CD4-positive, alpha-beta T cell treated with Interleukin-6 at 100 ng/mL for 8 hours (primary cell): ENCODE measurements at places on chromosomes 13 and 19.

DNA sequence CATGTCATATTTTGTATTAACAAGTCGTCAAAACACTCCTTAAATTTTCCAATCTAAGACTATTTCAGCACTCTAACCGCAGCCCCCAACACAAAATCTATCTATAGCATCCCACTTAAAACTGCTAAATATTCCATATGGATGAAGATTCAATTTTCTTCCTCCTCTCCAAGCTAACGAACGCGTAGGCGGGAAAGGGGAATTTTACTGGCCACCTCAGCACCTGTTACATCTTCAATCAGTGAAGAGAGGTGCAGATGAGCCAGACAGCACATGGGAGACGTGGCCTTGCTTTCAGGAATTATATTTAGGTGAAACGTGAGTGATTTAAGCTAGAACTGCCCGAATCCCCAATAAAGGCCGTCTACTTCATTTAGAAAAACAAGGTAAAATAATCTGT lies 1.1 kb downstream of the RBM26 start:
- no peak for DNase-seq

GRCh38 chr13:41471785-41472184 lies 14.4 kb downstream of the RGCC start:
- no peak for DNase-seq

DNA sequence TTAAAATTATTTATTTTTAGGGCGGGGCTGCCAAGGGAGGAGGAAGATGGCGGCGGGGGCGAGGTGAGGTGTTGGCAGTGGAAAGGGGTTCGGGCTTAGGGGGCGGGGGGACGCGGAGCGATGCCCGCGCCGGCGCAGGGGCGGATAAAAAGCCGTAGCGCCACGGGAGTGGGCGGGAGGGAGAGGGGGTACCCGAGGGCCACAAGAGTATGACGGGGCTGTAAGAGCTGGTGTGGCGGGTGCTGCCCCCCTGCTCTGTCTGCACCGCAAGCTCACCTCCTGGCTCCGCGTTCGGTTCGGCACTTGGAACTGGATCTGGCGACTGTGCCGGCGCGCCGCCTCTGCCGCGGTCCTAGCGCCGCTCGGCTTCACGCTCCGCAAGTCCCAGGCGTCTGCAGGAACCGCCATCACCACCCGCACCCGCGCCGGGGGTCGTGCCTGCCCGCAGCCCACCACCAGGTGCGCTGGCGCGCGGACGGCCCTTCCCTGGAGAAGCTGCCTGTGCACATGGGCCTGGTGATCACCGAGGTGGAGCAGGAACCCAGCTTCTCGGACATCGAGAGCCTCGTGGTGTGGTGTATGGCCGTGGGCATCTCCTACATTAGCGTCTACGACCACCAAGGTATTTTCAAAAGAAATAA lies 265.2 kb upstream of the SGCG start:
- DNase-seq, result no peak

GRCh38 chr13:96684469-96684868 lies 309.8 kb downstream of the OXGR1 start:
- DNase-seq, result no peak

DNA sequence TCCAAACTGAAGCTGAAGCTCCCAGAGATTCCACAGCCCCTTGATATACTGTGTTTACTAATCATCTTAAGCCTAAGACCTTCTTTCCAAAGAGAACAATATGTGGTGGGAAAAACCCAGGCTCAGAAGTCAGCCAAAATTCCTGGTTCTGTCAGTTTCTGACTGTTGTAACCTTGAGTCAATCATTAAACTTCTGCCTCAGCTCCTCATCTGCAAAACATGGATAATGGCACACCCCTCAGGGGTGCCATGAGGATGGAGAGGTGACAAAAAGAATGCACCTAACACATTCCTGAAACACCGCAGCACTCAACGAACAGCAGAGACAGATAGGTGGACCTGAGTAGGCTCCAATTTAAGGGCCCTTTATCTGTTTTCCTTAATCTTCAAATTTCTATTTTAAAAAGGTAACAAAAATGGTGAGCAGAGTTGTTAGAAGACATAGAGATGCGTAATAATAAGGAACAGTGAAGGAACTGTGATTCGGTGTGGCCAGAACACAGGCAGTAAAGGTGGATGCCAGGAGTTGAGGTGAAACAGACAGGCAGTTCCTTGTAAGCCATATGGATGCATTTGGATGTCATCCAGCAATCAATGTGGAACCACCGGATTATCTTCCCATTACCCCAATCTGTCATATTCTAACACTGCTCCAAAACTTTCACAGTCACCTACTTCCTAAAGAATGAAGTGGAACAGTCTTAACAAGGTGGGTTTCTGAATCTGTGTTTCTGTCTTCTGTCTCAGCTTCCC lies 56.6 kb upstream of the DOCK9 start:
- DNase-seq, result no peak

- DNase-seq, result no peak
These were observed 16.2 kb downstream of the LACC1 start for GRCh38 chr13:43895940-43896339.

- no peak for DNase-seq
These were observed 438.9 kb downstream of the KLF12 start for GRCh38 chr13:73695325-73695724.

GRCh38 chr19:53463263-53463662 lies 4.3 kb upstream of the ZNF813 start:
- DNase-seq, result no peak

GRCh38 chr19:43464134-43464775 lies 1.2 kb downstream of the LYPD3 start:
- no peak for DNase-seq

GRCh38 chr19:49746206-49746958 lies 16.7 kb downstream of the TSKS start:
- DNase-seq, result peak; percentile 20

GRCh38 chr13:99722338-99722818 lies 221.1 kb downstream of the TM9SF2 start:
- no peak for DNase-seq

DNA sequence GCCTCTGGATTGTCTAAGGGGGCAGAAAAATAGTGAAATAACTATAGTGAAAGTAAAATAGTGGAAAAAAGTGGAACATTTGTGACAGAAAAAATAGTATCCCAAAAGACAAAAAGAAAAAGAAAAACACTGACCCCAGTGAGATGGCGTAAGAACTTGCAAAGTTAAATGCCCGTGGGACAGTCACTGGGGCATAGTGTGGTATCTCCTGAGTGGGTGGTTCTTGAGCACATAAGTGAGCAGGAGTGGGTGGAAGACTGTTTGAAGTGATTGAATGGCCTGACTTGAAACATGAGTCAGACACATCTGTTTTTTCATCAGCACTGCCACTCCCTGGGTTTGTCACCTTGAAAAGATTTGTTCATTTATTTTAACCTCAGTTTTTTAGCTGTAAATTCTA lies 2.5 kb downstream of the ZNF430 start:
- DNase-seq, result peak; percentile 4

GRCh38 chr19:13079542-13079986 lies 23.1 kb downstream of the LYL1 start:
- no peak for DNase-seq

GRCh38 chr19:55253842-55254624 lies 4.8 kb downstream of the PPP6R1 start:
- peak; percentile 71 for DNase-seq

- DNase-seq, result no peak
These were observed 115.3 kb upstream of the C1QTNF9B start for GRCh38 chr13:24012648-24013047.

- no peak for DNase-seq
These were observed 466.7 kb downstream of the TSHZ3 start for GRCh38 chr19:30882411-30883005.

GRCh38 chr13:40798380-40798779 lies 9.0 kb downstream of the SLC25A15 start:
- peak; percentile 30 for DNase-seq

DNA sequence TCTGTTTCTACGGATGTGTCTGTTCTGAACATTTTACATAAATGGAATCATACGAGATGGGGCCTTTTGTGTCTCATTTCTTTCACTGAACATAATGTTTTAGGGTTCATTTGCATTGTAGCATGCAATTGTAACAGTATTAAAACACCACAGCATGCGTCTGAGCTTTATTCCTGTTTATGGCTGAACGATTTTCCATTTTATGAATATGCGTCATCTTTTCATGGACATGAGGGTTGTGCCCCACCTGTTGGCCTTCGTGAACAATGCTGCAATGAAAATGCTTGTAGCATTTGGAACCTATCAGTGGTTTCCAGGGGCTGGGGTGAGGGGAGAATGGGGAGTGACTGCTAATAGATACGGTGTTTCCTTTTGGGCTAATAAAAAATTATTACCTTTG lies 5.1 kb downstream of the OR10H1 start:
- DNase-seq, result no peak

GRCh38 chr13:21901811-21902708 lies 231.2 kb downstream of the FGF9 start:
- DNase-seq, result no peak

- no peak for DNase-seq
These were observed 13.5 kb upstream of the PLA2G4C start for GRCh38 chr19:48123907-48124651.

- no peak for DNase-seq
These were observed 28.1 kb downstream of the DHX34 start for GRCh38 chr19:47377208-47377701.

- peak; percentile 61 for DNase-seq
These were observed 53.4 kb downstream of the PDS5B start for GRCh38 chr13:32639502-32640105.

GRCh38 chr13:79662882-79663281 lies 181.9 kb downstream of the NDFIP2 start:
- no peak for DNase-seq

GRCh38 chr13:73910733-73911132 lies 223.5 kb downstream of the KLF12 start:
- no peak for DNase-seq

- no peak for DNase-seq
These were observed 1.9 kb downstream of the RRAS start for GRCh38 chr19:49637821-49638738.

- no peak for DNase-seq
These were observed 20.1 kb downstream of the RASA3 start for GRCh38 chr13:114112231-114112825.

GRCh38 chr13:52025475-52026245 lies 1.2 kb downstream of the UTP14C start:
- no peak for DNase-seq

- DNase-seq, result no peak
These were observed 88.1 kb downstream of the SLC7A1 start for GRCh38 chr13:29507356-29507755.

DNA sequence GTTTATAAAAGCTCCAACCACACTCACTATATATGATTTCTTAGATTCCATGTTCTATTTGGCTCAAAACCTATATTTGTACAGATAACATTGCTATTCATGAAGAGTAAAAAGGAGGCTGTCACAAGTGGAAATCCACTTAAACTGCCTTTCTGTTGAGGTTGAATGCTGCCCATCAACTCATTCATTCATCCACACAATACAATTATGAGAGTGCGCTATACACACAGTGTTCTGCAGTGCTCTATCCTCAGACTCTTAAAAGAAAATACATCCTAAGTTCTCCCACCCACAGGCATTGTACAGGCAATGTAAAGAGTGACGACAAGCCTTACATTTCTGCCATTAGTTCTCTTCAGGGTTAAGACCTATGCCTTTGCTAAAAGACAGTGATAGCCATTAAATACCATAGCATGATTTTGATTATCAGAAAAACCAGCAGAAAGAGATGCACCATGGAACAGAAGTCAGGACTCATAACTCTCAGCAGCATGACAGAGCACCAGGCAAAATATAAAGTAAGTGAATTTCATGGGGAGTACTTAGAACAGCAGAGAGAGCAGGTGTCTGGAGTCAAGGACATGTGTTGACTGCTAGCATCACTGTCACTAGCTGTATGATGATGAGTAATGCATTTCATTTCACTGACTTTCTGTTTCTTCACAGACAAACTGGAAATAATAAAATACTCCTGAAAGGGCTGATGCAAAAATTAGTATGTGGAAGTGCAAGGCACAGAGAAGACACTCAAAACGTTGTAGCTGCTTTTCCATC lies 218.0 kb downstream of the RBM26 start:
- no peak for DNase-seq

DNA sequence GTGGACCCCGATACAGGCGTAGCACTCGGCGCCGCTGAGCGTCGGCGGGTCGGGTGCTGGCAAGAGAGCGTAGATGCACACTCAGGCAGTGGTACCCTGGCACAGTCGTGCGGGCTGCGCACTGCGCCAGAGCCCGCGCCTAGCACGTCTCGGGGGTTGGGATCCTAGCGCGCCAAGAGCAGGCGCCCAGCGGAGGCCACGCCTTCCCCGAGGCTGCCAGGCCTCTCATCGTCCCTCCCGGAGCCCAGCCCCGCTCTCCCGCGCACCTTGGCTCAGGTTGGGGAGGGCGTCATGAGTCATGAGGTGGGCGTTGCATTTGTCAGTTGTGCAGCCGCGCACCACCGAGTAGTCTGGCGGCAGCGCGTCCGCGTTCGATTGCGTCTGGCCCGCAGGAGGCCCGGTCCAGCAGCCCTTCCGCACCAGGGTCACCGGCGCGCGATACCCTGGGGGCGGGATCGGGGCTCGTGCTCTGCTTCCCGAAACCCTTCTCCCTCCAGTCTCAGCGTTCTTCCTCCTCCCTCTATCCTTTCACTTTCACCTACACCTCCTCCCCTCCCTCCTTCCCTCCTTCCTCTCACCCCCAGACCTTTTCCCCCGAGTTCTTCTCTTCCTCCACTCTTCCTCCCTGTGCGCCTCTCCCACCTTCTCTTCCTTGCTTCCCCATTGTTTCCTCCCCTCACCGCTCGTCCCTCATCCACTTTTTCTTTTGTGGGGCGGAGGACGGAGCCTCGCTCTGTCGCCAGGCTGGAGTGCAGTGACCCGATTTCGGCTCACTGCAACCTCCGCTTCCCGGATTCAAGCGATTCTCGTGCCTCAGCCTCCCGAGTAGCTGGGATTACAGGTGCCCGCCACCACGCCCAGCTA lies 3.5 kb downstream of the LYPD5 start:
- peak; percentile 50 for DNase-seq

- no peak for DNase-seq
These were observed 33.2 kb downstream of the KDM4B start for GRCh38 chr19:5002143-5002542.

DNA sequence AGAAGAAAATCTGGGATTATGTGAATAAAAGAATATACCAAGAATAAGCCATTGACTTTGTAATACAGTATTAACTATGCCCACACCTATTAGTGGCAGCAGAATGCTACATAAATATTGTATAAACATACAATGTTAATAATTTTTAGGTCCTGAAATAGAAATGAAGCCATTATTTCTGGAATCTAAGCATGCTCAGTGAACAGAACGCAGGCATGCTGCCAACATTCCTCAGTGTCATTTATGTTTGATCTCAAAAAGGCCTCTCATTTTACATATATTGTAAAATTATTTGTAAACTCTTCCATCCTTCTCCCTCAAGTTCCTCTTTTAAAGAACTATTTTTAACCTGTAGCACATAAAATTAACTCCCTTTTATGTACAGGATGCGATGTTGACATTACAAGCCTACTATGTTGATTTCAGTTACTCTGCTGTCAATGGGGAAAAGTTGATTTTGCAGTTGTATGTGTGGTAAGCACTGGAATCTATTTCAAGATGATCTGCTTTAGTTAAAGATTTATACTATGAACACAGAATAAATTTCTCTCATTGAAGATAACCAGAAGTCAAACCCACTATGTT lies 118.8 kb downstream of the VWA8 start:
- no peak for DNase-seq
